ENCODE measurements at places on chromosomes 3 and 15.

DNA sequence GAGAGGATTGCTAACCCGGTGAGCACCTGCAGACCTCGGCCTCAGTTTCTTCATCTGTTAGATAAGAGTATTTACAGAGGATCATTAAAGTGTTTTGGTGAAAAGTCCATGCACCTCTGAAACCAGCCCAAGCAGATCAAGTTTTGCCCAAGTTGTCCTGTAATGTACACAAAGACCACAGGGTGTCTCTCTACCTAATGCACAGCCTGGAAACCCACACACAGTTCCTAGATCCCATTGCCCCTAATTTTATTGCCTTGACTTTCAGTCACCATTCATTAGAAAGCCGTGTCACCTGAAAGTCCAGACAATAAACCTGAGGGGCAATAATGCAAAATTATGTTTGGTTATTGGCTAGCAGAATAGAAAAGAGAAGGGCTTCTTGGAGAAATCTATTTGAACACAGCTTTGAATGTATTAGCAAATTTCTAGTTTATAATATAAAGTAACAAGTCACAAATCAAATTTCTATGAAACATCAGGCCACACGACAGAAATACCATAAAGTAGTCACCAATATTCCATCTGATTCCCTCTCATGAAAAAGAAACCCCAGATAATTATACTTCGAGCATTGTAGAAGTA lies 161.3 kb upstream of the SLC2A2 start:
- no peak for DNase-seq

- no peak for DNase-seq
These were observed 27.7 kb downstream of the CCDC54 start for GRCh38 chr3:107404727-107405469.

- no peak for DNase-seq
These were observed 941 bp upstream of the SLC26A6 start for GRCh38 chr3:48636149-48636655.

DNA sequence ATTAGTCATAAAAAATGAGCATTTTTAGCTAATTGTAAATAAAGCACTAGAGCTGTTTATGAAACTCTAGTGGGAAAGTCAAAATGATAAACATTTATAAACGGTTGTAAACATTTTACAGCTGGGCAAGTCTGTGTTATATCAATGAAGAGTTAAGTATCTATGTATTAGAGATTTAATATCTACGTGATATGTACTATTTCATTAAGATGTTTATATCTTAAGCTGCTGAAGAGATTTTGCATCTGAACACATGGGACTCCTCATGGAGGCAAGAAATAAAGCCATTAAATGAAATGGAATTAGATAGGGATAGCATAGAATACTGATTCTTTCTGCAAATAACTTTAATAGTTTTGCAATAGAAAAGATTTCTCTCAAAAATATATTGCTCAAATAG lies 23.0 kb upstream of the CAPN7 start:
- no peak for DNase-seq

DNA sequence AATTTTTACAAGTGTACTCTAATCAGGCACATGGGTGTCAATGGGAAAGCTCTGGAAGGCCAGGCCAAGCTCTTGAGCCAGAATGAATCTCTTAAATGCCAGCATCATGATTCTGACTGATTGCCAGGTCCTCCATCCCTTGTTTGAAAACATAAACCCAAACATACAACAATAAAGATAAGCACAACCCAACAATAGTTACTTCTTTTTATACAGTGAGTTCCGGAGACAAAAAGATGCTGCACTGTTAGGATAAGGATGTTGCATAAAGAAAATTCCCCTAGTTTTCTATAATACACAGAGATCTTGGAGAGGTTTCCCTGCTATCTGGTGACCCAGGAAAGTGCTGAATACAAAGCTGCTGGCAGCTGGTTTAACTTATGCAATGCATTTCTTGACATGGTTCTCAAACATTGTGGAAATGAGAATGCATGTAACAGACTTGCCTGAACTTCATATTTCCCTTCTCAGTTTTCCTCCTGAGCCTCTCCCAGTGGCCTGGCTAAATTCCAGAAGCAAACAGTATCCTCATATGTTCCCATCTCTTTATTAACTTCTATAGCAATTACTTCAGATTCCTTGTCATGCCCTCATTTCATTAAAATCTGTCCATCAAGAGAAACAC lies 180.1 kb upstream of the PRICKLE2 start:
- DNase-seq, result no peak

- no peak for DNase-seq
These were observed 32.0 kb downstream of the SV2B start for GRCh38 chr15:91132079-91132478.

GRCh38 chr3:149292666-149293065 lies 40.8 kb downstream of the TM4SF18 start:
- no peak for DNase-seq

DNA sequence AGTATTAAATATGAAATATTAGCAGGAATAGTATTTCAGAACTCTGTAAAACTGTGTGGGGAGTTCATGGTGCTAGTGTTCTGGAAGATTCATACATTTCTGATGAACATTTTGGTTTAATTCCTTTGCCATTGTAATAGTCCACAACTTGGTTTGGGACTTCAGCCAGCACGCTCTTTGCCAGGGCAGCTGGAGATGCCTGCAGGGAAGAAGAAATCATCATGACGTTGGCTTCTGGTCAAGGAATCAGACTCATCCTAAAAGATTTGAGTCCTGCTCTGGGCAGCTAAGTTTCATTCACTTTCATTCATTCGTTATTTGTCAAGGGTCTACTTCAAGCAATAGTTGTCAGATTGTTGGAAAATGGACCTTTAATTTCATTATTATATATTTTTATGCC lies 32.4 kb upstream of the MRPL3 start:
- DNase-seq, result no peak

GRCh38 chr3:50433954-50434353 lies 69.5 kb downstream of the CACNA2D2 start:
- DNase-seq, result no peak

GRCh38 chr3:105676621-105677300 lies 192.1 kb downstream of the CBLB start:
- DNase-seq, result peak; percentile 41

GRCh38 chr3:113287803-113288648 lies 76.7 kb downstream of the BOC start:
- DNase-seq, result peak; percentile 28

DNA sequence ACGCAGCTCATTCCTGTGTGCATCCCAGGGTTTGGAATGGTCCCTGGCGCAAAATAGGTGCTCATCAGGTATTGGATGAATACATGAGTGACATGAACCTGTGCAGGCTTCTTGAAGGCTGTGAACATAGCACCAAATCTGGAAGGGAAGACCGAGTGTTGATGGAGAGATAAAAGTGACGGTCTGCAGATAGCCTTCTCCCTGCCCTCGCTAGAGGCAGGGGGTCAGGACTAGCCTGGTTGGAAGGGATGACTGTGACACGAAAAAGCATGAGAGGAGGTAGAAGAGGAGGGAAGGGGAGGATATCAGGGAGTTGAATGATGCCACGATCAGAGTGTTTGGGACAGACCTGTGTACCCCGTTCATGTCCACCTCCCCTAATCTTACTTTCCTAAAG lies 267.1 kb downstream of the XXYLT1 start:
- no peak for DNase-seq

GRCh38 chr3:32901005-32901932 lies 50.2 kb upstream of the CCR4 start:
- no peak for DNase-seq

DNA sequence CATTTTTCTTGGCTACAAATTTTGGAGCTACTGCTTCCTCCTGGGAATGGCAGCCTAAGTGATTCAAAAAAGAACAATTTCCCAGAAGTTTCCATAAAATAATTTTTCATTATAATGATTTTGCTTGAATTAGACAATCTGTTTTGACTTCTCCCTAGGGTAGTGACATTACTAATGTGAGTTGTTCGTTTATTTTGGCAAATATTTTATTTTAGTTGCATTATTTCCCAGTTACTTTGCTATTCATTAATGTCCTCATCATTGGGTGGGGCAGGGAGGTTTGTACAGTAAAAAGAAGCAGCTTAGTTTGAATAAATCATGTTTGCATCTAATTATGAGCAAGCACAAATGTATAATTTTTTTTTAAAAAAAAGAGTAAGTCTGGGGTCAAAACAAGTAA lies 686.6 kb downstream of the ROBO2 start:
- no peak for DNase-seq

DNA sequence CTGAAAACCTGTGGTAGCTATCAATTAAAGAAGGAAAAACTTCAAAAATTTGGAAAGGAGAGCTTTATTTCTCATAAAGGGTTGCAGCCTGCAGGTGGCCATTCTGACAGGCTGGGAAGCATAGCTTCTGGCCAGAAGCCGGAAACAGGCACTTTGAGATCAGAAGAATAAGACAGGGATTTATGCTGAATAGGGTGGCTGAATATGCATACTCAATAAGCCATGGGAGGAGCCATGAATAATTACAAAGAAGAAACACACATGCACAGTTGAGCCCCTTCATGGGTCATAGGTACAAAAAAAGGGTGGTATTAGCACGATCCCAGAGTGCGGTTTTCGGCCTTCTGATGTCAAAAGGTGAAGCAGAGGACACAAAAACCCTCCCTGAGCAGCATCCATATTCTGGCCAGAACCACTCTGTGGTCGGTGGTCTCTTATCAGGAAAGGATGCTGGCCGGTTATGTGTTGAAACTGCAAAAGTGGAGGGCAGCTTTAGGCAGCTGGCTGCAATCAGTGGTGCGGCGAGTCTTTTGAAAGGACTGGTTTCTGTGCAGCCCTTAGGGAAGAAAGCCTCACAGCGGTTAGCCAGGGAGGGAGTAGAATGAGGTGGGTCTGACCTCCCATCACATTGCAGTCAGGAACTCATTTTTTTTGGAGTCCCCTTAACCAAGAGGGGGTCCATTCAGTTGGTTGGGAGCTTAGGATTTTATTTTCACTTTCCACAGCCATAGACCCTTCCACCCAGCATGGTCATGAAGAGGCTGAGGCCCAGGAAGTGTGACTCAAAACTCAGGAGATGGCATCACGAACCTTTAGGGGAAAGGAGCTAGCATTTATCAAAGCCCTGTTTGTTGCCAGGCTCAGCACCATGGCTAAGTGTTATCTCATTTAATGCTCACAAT lies 34.7 kb upstream of the CCDC174 start:
- DNase-seq, result no peak

DNA sequence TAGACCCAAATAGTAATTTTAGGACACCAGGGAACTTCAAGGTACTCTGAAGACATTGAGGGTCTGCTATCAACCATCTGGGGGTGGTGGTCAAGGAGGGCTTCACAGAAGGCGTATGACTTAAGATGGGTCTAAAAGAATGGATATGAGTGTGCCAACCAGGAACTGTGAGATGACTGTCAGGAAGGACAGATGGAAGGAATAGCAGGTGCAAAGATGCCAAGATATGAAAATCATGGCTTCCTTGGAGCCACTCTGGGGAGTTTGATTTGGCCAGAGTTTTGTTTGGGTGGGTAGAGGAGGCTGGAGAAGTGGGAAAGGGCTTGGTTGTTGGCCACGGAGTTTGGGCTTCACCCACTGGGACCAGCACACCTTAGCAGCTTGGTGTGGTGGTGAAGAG lies 21.2 kb downstream of the CDCP1 start:
- no peak for DNase-seq

DNA sequence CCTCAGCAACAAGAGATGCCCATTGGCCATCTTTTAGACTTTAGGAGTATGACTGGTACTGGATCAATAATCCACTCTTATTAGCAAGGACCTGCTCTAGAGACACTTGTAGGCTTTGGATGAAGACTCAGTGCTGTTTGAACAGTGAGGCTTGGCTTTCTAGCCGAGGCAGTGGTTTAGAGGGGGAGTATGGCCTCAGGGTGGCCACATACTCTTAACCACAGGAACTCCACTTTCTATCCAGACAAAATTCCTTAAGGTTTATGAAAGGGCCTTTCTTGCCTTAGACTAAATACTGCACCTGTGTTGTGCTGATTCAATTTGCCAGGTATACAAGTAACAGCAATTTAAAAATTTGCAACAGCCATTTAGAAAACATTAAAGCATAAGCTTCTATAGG lies 1046.3 kb downstream of the DIPK2A start:
- DNase-seq, result no peak

DNA sequence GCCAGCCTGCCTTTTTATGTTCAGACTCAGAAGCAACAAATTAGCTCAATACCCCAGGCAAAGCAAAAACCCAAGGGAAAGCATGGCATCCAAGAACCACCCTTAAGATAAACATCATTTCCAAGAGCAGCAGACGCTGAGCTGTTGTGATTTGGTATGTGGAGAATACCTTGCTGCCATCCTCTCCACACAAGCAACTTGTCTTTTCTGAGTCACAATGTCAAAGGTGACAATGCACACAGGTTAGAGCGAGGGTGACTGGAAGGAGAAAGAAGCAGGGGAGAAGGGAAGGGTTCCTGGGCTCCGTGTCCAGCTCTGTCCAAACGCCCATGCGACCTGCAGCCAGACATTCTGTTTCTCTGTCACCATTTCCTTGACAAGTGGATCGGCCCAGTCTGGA lies 6.0 kb downstream of the PCSK6 start:
- DNase-seq, result no peak

- DNase-seq, result no peak
These were observed 146.0 kb downstream of the POLQ start for GRCh38 chr3:121399820-121400219.

DNA sequence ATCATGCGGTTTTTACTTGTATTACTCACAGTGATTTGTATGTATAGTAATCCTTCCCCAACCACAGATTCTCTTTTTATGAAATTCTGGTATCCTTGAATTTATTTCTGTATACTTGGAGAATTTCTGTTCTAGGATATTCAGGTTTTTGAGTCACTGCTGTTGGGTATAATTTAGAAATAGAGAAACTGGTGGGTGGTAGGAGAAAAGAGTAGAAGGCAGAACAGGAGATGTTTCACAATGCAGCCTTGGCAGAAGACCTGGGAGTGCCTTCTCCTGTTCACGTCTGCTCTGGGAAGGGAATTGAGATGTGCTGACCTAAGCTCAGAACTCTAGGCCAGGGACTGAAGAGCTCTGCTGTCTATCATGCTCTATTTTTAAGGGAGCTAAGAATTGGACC lies 193.6 kb downstream of the EPHB1 start:
- DNase-seq, result no peak

DNA sequence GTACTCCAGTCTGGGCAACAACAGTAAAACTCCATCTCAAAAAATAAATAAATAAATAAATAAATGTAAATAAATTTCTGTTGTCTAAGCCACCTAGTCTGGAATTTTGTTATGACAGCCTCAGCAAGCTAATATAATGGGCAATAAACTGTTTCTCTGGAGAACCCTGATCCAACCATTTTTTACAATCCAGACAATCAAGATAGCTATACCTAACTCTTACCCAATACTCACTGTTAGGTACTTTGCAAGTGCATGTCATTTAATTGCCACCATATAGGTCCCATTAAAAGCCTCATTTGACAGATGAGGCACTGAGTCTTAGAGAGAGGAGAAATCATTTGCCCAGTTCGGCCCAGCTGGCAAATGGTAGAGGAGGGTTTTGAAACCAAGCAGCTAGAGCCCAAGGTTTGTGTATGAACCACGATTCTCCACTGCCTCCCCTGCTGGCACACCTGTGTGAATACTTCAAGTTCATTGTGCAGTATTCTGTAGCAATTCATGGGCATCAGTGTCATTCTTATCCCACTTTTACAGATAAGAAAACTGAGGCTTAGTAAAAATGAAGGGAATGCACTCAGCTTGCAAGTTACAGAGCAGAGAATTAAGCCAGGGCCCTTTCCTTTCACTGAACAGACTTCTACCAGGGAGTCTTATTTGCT lies 107.0 kb upstream of the UBE2E1 start:
- DNase-seq, result no peak
